ENCODE measurements at places on chromosomes 6 and 20. TPM values are rescaled to one million over a fixed set of nuclear protein-coding genes. Genes with fewer than 3 reads are reported as not detected.

GRCh38 chr6:87803791-87804190 lies 101.8 kb upstream of the AKIRIN2 start:
- H3K27me3 ChIP-seq: no peaks in the 10 kb centered on the region
- no peaks in the 10 kb centered on the region for H3K36me3 ChIP-seq
- no peak overlapping the region for H3K27ac ChIP-seq
- H3K4me1 ChIP-seq: peaks cover 33% of the 10 kb centered on the region
- DNase-seq: no peak

GRCh38 chr6:94190030-94190429 lies 770.7 kb upstream of the EPHA7 start:
- no peaks in the 10 kb centered on the region for H3K4me1 ChIP-seq
- H3K27me3 ChIP-seq: no peaks in the 10 kb centered on the region
- no peak for DNase-seq
- no peak overlapping the region for H3K4me3 ChIP-seq
- no peaks in the 10 kb centered on the region for H3K36me3 ChIP-seq

DNA sequence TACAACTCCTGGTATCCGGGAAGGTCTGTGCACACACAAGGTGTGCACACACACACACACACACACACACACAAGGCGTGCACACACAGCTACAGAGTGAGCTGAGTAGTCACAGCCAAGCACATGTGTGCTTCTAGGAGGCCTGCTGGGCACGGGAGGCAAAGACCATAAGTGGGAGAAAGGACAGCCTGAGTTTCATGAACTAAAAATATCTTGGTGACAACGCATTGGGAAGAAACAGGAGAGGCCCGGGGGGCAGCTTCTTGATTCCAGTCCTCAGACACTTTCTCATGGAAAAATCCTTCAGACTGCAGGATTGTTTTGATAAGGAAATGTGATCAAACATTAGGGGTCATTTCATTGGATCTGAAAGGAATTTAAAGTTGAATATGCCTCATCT lies 2.6 kb downstream of the TRAF3IP2 start:
- no peaks in the 10 kb centered on the region for H3K36me3 ChIP-seq
- no peak for DNase-seq
- no peaks in the 10 kb centered on the region for H3K27me3 ChIP-seq
- H3K4me1 ChIP-seq: peaks cover 11% of the 10 kb centered on the region
- peak overlapping the region; percentile 9 for H3K4me3 ChIP-seq
- peak overlapping the region; percentile 10 for H3K27ac ChIP-seq

- no peak for DNase-seq
- no peaks in the 10 kb centered on the region for H3K4me1 ChIP-seq
- H3K36me3 ChIP-seq: no peaks in the 10 kb centered on the region
Observed at GRCh38 chr6:126886106-126886505, 232.4 kb upstream of the RSPO3 start.

- no peaks in the 10 kb centered on the region for H3K4me1 ChIP-seq
- H3K36me3 ChIP-seq: no peaks in the 10 kb centered on the region
- no peak overlapping the region for H3K27ac ChIP-seq
- H3K27me3 ChIP-seq: no peaks in the 10 kb centered on the region
Observed at GRCh38 chr20:58503668-58504067, 11.5 kb downstream of the APCDD1L start.

DNA sequence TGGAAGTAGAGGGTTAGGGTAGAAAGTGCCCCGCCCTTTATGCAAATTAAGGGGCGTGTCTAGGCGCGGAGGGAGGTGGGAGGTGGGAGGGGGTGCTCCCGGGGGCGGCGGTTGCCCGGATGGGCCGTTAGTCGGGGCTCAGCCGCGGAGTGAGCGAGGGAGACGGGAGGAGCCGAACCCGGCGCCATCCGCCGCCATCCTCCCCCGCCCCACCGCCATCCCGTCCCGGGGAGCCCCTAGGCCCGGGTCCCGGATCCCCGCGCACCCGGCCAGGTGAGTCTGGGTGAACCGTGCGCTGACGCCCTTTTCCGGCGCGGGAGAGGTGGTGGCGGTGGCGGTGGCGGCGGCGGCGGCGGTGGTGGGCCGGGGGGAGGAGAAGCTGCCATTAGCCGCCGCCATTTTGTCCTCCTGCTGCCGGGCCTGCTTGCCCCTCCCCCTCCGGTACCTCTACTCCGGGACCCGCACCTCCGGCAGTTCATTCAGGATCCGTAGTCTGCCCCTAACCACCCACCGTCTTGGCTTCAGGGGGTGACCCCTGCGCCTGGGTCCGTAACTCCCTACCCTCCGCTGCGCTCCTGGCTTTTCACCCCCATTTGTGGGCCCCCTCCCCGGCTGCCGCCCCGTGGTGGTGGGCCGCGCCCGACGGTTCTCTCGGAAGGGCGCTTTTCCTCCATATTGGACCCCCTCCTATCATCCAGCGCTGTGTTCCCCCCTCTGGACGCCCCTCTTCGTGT lies at the start of gene PRRC2A:
PRRC2A (plus strand) TSS at position 130 of the 734 bp plus-strand sequence. CDS start 2,075 bp downstream, outside the sequence.
- peak within 1 kb of the TSS; percentile 86 for H3K4me3 ChIP-seq
- H3K36me3 ChIP-seq: peaks cover 27% of the 10 kb centered on the region
- no peaks in the 10 kb centered on the region for H3K27me3 ChIP-seq
- H3K4me1 ChIP-seq: peaks cover 13% of the 10 kb centered on the region
- peak within 1 kb of the TSS; percentile 98 for H3K27ac ChIP-seq
- DNase-seq: no peak

GRCh38 chr6:52304983-52305390 lies 20.4 kb upstream of the MCM3 start:
- H3K4me1 ChIP-seq: peaks cover 49% of the 10 kb centered on the region
- peak overlapping the region; percentile 25 for H3K4me3 ChIP-seq
- no peaks in the 10 kb centered on the region for H3K27me3 ChIP-seq
- H3K36me3 ChIP-seq: no peaks in the 10 kb centered on the region
- H3K27ac ChIP-seq: peak overlapping the region; percentile 89

- H3K36me3 ChIP-seq: no peaks in the 10 kb centered on the region
- no peak overlapping the region for H3K4me3 ChIP-seq
- no peak overlapping the region for H3K27ac ChIP-seq
- no peaks in the 10 kb centered on the region for H3K27me3 ChIP-seq
Observed at GRCh38 chr6:36668591-36668990, 9.9 kb upstream of the CDKN1A start.

DNA sequence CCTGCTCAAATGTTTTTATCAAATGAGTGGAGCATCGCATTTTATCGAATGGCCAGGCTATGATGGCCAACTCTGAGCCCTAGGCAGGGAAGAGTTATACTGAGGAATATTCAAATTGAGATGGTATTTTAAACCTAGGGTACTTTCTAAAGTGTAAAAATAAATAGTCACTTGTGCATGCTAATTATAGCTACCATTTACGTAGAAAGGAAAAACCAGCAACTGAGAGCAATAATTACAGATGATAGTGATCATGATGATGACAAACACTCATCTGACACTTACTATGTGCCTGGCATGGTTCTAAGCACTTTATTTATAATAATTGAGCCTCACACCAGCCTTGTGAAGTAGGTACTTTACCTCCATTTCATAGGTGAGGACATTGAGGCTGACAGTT lies 455.7 kb downstream of the CD83 start:
- no peaks in the 10 kb centered on the region for H3K27me3 ChIP-seq
- no peak for DNase-seq
- H3K36me3 ChIP-seq: no peaks in the 10 kb centered on the region

Gene ZNF184
- total RNA-seq: 7.7 TPM

Gene PMEPA1
- 0.10 TPM for total RNA-seq

Gene HMGN4
- 67.2 TPM for total RNA-seq

Gene RHAG
- 0.32 TPM for total RNA-seq

Measured in GM12878 (cell line).